NCI-H2081 treated with DMSO at 0.1 percent for 48 hours (cell line): ENCODE measurements at places on chromosomes 12 and 14.

- no peak for DNase-seq
Measured at GRCh38 chr12:18302809-18303430, 41.6 kb downstream of the PIK3C2G start.

- no peak for DNase-seq
Measured at GRCh38 chr14:58571769-58572472, 65.8 kb upstream of the DACT1 start.

- no peak for DNase-seq
Measured at GRCh38 chr12:44584625-44585024, 291.5 kb downstream of the NELL2 start.

- DNase-seq, result no peak
Measured at GRCh38 chr12:92640691-92641090, 62.1 kb upstream of the PLEKHG7 start.

DNA sequence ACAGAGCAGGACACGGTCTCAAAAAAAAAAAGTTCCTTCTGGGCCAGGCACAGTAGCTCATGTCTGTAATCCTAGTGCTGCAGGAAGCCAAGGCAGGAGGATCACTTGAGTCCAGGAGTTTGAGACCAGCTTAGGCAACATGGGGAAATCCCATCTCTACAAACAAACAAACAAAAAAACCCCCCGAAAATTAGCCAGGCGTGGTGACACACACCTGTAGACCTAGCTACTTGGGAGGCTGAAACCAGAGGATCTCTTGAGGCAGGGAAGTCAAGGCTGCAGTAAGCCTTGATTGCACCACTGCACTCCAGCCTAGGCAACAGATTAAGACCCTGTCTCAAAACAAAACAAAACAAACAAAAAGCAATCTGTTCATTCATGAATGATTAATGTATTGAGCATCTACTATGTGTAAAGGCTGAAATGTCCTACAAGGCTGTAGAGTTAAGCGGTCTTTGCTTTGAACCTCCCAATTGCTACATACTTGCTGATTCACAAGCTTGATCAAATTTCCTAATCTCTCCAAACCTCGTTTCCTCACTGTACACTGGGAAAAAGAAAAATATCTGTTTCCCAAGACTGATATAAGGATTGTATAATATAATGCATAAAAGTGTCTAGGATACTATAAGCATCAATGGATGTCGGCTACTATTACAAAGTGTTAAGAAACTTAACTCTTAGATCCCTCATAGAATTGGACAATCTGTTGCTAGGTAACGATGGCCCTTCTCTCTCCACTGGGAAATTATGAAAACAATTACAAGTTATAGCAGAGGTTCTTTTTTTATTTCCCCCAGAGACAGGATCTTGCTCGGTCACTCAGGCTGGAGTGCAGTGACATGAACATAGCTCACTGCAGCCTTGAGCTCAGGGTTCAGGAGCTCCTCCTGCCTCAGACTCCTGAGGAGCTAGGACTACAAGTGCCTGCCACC lies 7.9 kb upstream of the RILPL2 start:
- no peak for DNase-seq

GRCh38 chr14:58633831-58634230 lies 3.9 kb upstream of the DACT1 start:
- DNase-seq, result no peak

DNA sequence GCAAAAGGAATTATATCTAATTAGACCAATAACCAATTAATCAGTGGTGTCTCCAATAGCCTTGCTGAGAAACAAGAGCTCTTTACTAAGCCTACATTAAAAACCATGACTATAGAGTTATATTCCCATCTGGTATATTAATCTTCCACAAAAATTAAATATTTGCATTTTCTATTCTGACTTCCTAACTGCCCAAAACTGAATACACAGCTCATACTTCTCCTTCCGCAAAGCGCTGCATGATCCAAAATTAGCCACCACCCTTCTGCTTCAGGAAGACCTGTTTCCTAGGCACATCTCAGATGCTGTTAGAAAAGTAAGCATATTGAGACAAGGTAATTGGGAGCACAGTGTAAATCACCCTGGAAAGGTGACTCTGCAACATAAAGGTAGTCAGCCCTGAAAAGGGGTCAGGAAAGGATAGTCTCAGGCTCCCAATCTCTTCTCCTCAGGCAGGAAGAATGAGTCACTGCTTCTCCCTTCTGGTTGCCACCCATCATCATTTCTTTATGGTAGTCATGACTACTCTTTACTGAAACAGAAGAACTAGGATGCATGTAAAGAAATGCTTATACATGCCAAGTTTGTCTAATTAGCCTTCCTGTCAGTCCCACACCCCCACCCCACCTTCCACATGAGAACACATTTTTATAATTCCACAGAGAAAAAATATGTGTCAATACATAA lies 54.3 kb downstream of the PLCZ1 start:
- no peak for DNase-seq

DNA sequence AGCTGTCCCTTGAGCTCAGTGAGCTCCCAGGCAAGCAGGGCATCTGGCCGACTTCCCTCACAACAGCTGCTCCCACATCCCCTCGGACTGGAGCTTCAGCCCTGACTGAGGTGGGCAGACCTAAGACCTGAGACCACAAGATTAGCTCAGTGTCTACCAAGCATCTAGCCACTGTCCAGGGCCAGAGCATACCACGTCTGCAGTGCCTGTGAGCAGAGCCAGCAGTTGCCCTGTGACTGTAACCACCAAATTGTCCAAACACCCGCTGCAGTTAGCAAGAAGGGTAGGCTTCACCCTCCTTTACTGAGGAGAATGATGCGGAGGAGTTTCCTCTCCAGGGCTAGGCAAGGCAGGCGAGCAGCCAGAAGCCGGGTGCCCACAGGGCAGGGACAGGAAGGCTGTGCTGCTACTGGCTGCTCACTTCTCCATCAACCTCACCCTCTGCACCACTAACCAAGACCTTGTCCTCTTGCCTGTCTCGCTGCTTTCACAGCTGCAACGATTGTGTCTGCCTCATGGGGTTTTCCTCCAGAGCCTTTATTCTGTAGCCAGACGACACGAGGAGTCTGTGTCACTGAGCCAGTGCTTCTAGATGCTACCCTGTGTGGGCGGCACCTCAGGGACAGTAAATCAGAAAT lies 53.9 kb downstream of the ANAPC7 start:
- DNase-seq, result no peak
